ENCODE measurements at places on chromosomes 12 and 14. TPM values are rescaled to one million over a fixed set of nuclear protein-coding genes. Genes with fewer than 3 reads are reported as not detected.

OVCH1 gene
- not detected for total RNA-seq

FOXG1 gene
- not detected for total RNA-seq

TAC3 gene
- total RNA-seq: not detected

IRF9 gene
- 112 TPM for total RNA-seq

CELA1 gene
- not detected for total RNA-seq

HRK gene
- under 0.01 TPM for total RNA-seq

OR10P1 gene
- not detected for total RNA-seq

GLIPR1 gene
- total RNA-seq: 76.7 TPM

CFAP54 gene
- 1.1 TPM for total RNA-seq

PLEKHG7 gene
- not detected for total RNA-seq

YARS2 gene
- total RNA-seq: 47.4 TPM

EXOC3L4 gene
- 0.27 TPM for total RNA-seq

EFS gene
- under 0.01 TPM for total RNA-seq

DBX2 gene
- not detected for total RNA-seq

CLMN gene
- 1.9 TPM for total RNA-seq

OR4L1 gene
- not detected for total RNA-seq

AQP5 gene
- total RNA-seq: not detected

RNF212B gene
- total RNA-seq: not detected

GPR68 gene
- 0.81 TPM for total RNA-seq
